ENCODE measurements at places on chromosomes 11 and 22.
A peak's percentile ranks its signal among the peaks of the same experiment; 100 is the strongest.

DNA sequence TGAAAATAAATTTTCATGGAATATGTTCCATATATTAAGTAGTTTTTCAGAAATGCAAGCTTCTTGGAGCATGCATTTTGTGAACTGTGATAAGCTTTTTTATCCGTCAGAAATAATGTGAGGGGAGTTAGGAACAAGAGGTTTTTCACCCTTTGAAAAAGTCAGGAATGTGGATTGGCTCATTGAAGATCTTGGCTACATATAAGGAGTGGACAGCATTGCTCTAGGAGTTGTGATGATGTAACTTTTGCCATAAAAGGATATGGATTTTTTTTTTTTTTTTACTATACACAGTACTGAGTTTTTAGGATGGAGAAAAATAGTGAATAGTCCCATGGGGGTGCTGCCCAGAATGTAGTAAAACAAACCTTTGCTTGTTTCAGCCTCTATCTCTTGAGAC, 180.2 kb downstream of the NAV2 start:
- DNase-seq, result no peak

DNA sequence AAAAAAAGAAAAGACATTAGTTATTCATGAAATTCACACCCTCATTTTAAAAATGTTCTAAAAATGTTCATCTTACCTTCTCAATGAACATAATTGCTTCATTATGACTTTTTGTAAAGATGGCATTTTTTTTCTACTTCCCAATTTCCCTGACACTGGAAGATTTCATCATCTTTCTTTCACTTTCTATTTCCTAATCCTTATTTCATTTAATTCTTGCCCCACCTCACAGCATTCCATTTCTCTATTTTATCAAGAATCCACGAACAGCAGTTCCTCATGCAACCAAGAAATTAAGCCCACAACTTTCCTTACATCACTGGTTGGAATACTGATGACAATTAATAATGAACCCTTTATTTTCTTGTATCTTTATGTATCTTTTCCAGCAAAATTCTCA, 1.9 kb downstream of the PATL1 start:
- DNase-seq, result no peak

GRCh38 chr11:18468059-18468458, 12.4 kb downstream of the LDHAL6A start:
- no peak for DNase-seq

GRCh38 chr11:104256525-104256924, 92.6 kb upstream of the PDGFD start:
- no peak for DNase-seq

- DNase-seq, result no peak
These were observed 7.3 kb downstream of the TANGO2 start for GRCh38 chr22:20027966-20028854.

- peak; percentile 53 for DNase-seq
These were observed 110.0 kb upstream of the PAX6 start for GRCh38 chr11:31921081-31921480.

DNA sequence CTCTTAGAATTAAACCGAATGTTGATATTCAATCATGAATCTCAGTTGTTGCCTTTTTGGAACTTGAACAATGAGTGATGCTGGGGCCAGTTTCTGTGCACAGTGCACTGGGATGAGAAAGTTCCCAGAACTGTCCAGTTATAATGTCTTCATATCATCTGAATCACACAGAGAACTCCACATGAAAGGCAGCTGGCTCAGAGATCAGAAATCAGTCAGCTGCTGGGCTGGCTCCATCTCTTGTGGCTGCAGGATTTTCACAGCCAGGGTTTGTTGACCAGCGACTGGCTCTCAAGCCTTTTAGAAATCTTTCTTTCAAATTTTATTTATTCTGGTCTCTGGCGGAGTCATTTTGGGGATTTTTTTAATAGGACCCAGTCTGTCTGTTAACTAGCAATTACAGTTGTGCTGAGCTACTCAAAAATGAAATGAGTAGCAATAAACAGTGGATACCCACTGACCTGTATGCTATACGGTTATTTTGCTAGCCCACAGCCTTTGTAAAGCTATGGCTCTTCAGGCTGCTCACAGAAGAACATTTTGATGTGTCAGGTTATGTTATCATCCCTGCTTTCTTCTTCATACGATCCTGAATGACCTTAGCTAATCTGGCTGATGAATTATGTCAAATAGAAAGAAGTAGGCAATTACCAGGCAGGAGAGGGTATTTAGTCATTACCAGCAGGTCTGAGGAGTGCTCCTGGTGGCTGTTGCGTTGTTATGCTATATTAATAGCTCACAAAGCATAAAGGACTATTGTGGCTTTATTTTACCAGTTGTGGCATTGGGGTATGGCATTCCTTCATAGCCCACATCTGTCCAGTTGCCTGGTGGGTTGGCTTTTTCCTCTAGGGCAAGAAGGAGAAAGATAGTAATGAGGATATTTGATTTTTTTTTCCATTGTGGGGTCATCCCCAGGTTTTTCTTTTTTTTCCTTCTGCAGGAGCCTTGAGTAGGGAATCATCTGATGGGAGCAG, 3.6 kb downstream of the FAT3 start:
- DNase-seq, result no peak

- DNase-seq, result peak; percentile 53
These were observed 1.2 kb upstream of the CERK start for GRCh38 chr22:46739094-46739870.

GRCh38 chr22:46149512-46150033, 753 bp upstream of the PPARA start:
- DNase-seq, result peak; percentile 34

GRCh38 chr11:19987331-19987801, 172.9 kb downstream of the DBX1 start:
- peak; percentile 35 for DNase-seq

GRCh38 chr11:64268025-64268892, 16.2 kb downstream of the BAD start:
- DNase-seq, result no peak

GRCh38 chr22:30806391-30806861, 111.8 kb downstream of the OSBP2 start:
- DNase-seq, result peak; percentile 42

DNA sequence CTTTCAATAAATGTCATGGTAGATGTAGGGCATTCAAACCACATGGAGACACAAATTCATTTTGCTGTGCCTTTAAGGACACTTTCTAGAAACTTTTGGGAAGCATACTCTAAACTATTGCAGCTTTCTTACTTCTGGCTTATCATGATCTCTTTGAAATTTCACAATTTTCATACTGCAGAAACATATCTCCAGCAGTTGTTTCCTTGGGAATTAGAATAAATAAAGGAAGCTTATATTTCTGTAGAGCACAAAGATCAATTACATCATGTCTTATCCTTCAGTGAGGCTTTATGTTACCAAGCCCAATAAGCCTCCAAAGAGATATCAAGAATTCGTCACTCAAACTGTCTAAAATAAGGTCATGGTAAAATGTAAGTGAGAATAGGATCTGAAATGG, 74.5 kb upstream of the RAB38 start:
- DNase-seq, result no peak

DNA sequence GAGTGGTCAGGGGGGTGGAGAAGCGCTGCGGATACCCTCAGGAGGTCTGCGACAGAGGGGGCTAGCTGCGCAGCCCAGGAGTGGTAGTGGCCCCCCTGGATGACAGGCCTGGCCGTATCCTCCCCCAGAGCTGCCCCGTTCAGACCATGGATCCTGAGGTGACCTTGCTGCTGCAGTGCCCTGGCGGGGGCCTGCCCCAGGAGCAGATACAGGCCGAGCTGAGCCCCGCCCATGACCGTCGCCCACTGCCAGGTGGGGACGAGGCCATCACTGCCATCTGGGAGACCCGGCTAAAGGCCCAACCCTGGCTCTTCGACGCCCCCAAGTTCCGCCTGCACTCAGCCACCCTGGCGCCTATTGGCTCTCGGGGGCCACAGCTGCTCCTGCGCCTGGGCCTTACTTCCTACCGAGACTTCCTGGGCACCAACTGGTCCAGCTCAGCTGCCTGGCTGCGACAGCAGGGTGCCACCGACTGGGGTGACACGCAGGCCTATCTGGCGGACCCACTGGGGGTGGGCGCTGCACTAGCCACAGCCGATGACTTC, 505 bp downstream of the NUDT22 start:
- DNase-seq, result no peak

DNA sequence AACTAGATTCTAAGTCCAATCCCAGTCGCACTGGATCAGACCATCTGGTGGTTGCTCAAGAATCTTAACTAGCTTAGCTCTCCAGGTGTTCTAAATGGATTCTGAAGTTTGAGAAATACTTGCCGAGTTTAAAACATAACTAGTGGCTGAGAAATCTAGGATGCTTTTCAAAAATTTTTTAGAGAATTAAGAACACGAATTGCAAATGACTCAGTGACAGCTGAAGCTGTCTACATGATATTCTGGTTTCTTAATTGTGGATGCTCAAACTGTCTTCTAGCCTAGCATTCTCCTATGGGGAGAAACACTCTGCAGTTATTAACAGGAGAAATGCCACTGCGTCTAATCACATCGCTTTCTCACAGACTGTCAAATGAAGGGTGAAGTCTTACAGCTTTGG, 20.2 kb upstream of the TP53AIP1 start:
- DNase-seq, result no peak

DNA sequence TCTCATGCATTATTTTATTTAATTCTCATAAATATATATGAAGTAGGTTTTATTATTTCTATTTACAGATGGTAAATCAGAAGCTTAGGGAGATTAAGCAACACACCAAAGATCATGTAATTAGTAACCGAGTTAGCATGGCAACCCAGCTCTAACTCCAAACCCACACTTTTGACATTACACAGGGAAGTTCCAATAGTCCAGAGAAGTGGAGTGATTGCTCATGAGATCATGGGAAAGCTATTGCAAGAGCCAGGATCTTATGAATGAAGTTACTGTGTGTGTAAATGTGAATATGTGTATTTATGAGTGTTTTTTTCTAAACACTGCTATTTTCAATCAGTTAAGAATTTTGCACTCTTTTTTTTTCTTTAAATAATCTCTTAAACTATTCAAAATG, 225.8 kb upstream of the KIRREL3 start:
- DNase-seq, result no peak

- DNase-seq, result no peak
These were observed 261.5 kb downstream of the BRD1 start for GRCh38 chr22:49566141-49566541.

DNA sequence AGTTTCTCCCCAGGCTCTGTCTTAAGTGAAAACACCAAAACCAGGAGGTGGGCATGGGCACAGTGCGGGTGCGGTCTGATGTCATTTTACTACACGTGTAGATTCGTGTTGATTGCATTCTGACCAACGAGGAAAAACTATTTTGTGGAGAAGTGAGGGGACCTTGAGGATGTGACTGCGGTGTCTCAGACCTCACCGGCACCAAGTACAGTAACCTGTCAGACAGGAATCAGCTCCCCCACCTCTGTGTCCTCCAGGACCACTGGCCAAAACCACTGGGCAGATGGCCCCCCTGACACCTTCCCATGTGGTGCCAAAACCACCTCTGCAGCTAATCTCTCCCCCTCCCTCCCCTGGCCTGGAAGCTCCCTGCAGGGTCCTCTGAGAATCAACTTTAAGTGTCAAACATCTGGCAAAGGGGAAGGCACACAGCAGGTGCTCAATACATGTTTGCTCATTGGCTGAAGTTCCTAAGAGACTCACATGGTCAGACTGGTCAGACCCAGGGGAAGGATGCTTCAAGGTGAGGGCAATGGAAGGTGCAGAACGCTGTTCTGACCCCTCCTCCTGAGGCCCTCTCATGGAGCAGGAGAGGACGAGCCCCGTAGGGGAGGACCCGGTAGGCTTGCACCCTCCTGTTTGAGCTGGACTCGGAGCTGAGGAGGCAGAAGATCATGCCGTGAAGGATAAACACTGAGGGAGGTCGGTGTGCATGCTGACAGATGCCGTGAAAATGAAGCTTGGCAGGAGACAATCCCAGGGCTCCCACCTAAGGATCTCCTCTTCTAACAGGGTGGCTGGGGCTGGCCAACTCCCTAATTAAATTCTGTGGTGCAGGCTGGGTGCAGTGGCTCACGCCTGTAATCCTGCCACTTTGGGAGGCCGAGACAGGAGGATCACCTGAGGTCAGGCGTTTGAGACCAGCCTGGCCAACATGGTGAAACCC, 129.9 kb downstream of the MPPED1 start:
- no peak for DNase-seq

- DNase-seq, result no peak
These were observed 1162.2 kb downstream of the BRD1 start for GRCh38 chr22:48665311-48665995.

Data from ELF-1 (cell line).